T-helper 1 cell (primary cell): ENCODE measurements at places on chromosomes 12 and 14.

DNA sequence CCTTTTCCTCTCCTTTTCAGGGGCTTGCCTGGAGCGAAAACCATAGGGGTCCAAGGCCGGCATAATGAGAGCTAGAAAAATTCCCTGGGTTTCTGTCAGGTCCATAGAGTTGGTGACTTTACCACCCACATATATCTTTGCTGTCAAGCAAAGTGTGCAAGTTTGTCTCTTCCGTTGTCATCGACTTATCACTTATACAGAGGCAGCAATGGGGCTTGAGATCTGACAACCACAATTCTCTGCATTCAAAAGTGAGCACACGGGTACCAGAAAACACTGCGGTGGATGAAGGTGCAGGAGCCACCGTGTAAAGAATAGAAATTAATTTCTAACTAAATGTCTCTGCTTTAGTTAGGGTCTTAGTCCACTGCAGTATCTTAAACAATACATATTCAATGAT is 162.3 kb downstream of the DAD1 start:
- no peak for DNase-seq

DNA sequence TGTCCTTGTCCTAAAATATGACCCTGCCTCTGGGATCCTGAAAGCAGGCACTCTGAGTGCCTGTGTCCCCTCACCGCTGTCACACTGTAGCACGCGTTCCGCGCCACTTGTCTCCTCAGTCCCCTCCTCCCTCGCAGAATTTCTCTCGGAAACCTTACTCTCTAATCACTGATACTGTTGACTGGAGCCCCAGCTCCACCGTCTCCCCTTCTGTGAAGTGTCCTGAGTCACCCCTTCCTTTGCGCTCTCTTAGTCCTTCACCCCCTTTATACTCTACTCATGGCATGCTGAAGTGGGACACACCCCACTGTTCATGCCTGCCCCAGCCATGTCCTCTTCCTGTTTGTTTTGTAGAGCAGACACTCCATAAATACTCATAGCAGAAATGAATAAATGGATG is 104.7 kb downstream of the ZNF664 start:
- DNase-seq, result no peak

DNA sequence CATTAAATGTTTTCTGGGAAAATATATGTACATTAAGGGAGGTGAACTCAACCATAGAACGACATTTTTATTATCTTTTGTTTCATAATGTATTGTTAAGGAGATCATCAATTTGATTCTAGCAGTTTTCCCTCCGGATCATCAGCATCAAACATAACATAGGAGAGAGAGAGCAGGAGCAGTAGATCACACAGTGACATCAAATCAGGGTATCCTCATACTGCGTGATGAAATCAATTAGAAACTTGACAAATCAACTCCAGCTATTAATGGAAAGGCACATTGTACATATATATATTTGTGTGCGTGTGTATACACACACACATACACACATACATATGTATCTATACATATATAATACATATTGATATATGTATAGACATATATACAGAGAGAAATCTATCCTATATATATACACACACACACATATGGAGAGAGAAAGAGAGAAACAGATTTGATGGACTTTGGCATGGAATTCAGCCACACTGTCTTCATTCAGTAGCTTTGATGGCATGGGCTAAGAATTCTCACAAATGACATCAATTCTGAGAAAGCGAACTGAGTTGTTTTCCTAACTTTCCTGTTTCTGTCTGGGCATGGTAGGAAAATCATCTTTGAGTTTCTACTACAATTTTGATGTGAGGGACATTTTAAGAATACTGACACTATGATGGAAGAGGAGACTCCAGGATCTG is 1302.8 kb upstream of the SEL1L start:
- DNase-seq, result no peak

DNA sequence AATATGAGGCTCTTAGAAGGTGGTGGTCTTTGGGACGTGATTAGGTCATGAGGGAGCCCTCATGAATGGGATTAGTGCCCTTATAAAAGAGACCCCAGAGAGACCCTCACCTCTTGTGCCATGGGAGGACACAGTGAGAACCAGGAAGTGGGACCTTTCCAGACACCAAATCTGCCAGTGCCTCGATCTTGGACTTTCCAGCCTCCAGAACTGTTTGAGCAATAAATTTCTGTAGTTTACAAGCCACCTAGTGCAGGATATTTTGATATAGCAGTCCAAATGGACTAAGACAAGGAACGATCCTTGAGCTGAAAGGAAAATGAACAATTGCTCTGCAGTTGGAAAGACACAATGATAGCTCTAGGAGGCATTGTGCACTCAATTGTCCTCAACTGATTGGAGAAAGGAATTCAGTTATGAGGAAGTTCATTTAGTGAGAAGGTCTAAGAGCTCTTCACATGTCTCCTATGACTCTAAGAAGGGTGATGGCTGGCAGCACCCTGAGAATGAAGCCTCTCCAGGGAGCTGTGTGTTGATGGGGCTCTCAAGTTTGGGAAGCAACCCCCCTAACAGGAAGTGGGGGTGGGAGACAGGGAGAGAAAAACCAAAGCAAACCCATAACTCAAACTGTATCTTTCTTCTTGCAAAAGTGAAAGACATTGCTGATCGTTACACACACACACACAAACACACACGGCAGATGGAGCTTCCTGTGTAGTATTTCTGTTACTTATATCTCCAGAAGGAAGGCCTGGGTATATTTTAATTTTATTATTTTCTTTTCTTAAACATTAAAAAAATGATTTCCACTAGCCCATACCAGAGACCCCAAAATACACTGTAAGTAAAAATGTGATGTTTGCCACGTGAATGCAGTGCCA is 21.0 kb downstream of the CHST11 start:
- no peak for DNase-seq

- DNase-seq, result no peak
Measured at GRCh38 chr14:51711505-51711904, 59.8 kb downstream of the FRMD6 start.

GRCh38 chr14:53010193-53011040 is 59.6 kb upstream of the FERMT2 start:
- DNase-seq, result no peak

DNA sequence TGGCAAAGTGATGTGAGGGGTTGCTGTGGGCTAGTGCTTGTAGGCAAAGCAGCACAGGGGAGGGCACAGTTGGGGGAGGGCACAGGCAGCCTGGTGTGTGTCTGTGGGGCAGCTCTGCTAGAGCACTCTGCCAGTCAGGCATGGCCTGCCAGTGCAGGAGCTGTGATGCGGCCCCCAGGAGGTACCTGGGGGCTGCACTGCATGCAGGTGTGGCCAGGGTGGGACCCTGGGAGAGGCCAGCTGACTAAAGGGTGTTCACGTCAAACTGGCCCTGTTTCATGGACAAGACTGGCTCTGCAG is 54.1 kb downstream of the FRS2 start:
- no peak for DNase-seq

GRCh38 chr14:35121026-35121886 is 534 bp downstream of the PPP2R3C start:
- no peak for DNase-seq

DNA sequence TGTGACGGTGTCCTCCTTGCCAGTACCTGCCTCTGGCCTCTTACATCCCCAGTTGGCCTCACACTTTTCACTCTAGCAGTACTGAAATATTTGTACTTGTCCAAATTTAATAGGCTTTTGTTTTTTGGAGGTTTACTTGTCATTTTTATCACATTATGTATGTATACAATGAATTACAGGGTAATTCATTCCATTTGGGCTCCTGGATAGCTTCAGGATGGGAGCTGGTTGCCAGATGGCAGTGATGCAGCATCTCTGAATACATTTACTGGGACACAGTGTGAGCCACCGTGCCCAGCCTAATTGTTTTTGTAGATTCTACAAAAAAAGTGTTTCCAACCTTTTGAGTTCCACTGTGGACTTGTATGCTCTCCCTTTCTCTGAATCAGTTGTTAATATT is 13.4 kb downstream of the CCDC77 start:
- DNase-seq, result no peak
